Motor neuron (in vitro differentiated cells): ENCODE measurements at places on chromosomes 3 and 15. TPM values are rescaled to one million over a fixed set of nuclear protein-coding genes. Genes with fewer than 3 reads are reported as not detected.

The CASR gene
- 0.22 and 1.0 TPM in 2 replicates for total RNA-seq

The EBLN2 gene
- total RNA-seq, result 3.6 and 4.1 TPM in 2 replicates

DNA sequence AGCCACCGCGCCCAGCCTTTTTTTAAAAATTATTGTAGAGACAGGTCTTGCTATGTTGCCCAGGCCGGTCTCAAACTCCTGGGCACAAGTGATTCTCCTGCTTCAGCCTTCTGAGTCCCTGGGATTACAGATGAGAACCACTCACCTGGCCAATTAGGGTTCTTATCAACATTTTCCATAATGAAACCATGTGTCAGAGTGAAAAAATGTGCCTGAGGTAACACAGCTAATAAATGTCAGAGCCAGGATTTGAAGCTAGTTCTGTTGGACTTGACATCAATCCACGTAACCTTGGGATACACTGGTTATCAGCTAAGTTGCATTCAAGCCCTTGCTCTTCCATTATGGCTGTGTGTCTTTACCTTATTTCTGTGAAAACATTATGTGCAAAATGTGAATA lies 29.1 kb downstream of the CHST14 start:
- ATAC-seq, result no peak

DNA sequence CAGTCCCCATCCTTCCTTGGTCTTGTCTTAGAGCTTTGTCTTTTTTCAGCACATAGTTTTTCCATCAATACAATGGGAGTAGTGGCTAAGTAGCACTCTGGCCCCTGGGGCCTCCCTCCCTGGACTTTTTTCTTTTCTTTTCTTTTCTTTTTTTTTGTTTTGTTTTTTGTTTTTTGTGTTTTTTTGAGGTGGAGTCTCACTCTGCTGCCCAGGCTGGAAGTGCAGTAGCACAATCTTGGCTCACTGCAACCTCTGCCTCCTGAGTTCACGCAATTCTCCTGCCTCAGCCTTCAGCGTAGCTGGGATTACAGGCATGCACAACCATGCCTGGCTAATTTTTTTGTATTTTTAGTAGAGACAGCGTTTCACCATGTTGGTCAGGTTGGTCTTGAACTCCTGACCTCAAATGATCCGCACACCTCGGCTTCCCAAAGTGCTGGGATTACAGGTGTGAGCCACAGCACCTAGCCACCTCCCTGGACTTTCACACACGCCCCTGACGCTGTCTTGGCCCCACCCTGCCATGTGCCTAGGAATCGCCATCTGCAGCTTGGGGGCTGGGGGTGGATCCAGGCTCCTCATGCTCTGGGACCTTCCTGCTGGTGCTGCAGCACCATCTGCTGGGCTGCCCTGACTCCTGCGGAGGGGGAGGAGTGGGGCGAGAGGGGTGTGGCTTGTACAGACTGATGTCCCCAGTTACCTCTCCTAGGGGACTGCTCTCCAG lies 2.8 kb downstream of the C15orf39 start:
- peak; percentile 41 for ATAC-seq

DNA sequence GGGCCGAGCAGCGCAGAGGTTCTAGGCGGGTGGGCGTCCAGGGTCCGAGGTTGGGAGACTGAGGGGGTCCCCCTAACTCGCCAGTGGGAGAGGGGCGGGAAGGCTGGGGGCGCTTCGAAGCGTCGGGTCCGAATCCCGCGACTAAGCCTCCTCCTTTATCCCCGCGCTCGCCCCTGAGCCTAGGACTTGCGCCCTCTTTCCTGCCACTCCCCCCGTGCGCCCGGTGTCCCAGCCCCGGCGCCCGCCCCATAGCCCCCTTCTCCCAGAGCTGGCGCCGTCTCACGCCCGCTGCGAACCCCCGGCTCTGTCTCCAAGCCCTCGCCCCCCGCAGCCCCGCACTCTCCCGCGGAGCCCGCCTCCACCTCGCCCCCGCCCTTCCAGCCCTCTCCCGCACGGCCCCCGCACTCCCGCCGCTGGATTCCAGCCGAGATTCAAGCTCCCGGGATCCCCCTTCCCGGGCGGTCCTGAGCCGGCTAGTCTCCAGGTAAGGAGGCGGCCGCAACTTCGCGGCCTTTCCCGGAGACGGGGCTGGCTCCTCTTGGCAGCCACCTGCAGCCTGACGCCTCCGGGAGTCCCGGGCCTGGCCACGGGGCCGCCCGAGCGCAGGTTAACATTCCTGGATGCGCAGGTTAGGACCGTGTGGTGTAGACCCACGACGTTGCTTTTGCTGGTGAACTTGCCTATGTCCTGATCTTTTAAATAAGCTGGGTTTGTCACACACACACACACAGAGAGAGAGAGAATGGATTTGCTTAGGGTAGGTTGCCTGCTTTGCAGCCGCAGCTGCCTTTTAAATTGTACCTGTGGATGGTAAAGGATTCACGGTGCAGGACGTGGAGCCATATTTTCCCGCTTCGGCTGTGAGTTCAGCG lies 563 bp downstream of the PXYLP1 start:
- ATAC-seq, result peak; percentile 25

DNA sequence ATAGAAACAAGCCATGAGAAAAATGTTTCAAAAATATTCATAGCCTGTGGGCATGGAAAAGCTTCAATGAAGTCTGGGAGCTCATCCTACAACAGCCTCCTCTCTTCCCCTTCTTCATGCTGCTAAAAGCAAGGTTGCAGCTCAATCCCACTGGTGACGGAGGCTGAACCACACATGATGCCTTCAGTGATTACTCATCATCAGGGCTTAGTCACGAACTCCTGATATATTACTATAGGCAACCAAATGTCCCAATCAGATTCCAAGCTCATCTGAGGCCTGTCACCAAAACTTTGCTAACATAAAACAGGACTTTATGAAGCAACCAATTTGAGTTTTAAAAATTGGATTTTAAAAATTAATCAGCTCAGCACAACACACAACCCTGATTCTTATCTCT lies 24.0 kb upstream of the SLC24A5 start:
- peak; percentile 94 for ATAC-seq
